ENCODE measurements at places on chromosomes 1 and 21.

- DNase-seq = no peak
Observed at GRCh38 chr1:92795166-92795565, 10.3 kb upstream of the EVI5 start.

- DNase-seq = peak; percentile 18
Observed at GRCh38 chr1:173122958-173123852, 72.5 kb upstream of the TNFSF18 start.

- no peak for DNase-seq
Observed at GRCh38 chr1:222792744-222793143, 22.1 kb upstream of the DISP1 start.

DNA sequence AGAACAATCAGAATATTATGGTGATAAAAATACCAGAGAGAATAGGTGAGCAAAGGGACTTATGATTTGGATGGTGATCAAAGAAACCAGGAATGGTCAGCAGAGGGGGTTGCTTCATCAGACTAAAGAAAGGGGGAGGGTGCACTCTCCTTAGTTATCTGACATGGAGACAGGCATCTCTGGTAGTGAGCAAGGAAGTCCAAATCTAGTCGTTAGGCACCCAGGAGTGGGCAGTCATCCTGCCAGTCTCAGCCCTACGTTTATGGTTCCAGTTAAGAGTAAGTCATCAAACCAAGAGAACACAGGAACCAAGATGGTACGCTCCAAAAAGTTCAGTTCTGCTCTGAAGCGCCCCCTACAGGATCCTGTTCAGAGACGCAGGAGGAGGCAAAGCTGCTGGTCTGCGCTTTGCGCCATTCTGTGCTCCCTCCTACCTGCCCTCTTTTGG lies 28.6 kb downstream of the EBNA1BP2 start:
- DNase-seq = no peak

DNA sequence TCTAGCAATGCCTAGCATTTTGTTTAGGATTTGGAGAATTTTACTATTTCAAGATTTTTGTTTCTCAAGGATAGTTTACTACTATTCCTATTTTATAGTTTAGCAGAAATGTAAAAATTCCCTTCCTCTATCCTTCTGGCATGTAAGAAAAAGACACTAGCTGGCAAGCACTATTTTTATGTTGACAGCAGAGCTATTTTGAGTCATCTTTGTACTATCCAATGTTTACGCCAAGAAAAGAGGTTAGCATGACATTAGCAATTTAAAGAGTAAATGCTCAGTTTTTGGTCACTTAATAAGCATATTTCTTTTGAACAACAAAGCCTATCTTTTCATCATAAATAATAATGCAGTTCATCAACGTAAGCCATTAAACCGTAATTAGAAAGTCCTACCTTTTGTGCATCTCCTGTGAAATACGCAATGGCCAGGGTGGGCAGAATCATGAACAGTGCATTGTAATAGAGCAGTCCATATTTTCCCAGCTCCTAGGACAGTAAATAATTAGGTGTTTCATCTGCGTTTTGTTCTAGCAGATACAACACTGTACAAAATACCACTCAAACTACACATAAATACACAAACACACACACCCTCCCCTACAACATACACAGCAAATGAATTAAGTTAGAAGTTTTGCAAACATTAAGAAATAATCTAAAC lies 12.0 kb downstream of the SLC35D1 start:
- DNase-seq = no peak

GRCh38 chr1:214143006-214143992 lies 137.7 kb upstream of the SMYD2 start:
- DNase-seq = no peak

DNA sequence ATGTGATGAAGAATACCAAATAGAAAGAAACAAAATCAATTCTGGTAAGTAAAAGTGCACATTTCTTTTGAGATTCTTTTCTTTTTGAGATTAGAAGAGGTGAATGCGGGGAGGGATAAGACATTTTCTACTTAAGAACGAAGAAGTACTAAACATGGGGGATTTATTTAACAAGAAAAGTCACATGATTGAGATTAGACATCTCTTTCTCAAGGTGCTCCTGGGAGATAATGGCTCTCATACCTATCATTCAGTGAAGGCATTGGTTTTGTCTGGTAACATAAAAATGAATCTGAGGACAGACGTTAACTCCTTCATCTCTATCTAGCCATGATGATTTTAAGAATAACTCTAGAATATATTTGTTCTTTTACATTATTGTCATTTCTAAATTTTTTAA lies 147.9 kb upstream of the SAMSN1 start:
- DNase-seq = no peak

DNA sequence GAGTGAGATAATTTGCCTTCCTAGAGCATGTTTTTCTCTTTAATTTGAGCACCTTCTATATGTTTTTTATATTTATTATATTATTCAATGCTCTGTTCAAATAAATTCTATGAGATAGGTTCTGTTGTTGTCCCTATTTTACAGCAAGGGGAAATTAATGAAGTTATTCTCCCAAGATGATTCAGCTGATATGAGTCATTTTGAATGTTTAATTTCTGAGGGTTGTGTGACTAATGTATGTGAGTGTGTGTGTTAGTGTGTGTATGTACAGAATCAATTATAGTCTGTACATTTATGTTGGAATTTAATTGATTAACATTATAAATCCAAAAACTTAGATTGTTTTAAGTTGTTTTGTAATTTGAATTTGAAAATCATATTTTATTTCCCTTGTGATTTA lies 1536.7 kb upstream of the B3GALT2 start:
- DNase-seq = no peak

DNA sequence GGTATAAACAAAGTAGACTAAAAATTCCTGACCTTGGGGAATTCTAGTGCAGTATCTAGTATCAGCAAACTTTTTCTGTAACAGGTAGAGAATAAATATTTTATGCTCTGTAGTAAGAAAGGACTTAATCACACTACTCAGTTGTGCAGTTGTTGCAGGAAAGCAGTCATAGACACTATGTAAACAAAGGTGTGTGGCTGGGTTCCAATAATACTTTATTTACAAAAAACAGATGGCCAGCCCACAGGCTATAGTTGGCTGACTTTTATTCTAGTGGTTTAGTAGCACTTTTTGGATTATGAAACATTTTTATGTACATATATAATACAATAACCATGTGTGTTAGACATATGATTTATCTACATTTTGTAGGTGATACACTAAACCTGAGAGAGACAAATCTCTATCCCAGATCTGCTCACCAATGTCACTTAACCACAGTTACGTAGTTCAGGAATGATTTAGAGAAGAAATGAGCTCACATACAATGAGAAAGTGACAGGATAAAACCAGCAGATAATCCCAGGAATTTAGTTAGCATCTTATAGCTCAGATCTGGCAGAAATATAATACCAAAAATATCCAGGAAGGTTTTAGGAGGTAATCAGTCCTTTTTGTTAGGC lies 56.1 kb downstream of the MIER1 start:
- no peak for DNase-seq
